ENCODE measurements at places on chromosomes 6 and 20.
A peak's percentile ranks its signal among the peaks of the same experiment; 100 is the strongest.

- no peak for DNase-seq
These were observed 34.2 kb upstream of the GSTA4 start for GRCh38 chr6:53029257-53029656.

GRCh38 chr6:35181933-35182612 is 31.7 kb upstream of the SCUBE3 start:
- no peak for DNase-seq

DNA sequence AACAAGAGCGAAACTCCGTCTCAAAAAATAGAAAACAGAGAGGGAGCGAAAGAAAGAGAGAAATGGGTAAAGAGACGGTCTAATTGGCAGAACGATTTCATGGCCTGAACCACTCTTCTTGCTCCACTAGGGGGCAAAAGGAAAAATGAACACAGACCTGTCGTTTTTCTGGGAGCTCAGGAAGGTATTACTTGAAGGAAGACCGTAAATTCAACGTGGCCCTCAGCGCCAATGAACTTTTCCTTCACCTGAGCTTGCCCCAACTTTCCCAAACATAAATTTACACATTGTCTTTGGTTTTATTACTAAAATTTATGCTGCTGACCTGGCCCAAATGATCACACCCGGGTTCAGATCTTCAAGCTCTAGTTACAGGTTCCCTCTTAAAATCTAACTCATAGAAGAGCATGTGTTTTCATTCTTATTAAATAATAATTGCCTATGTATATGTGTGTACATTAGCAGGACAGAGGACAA is 67.3 kb downstream of the ATP9A start:
- DNase-seq: no peak

GRCh38 chr6:33740204-33740608 is 6.5 kb downstream of the IP6K3 start:
- DNase-seq: no peak

DNA sequence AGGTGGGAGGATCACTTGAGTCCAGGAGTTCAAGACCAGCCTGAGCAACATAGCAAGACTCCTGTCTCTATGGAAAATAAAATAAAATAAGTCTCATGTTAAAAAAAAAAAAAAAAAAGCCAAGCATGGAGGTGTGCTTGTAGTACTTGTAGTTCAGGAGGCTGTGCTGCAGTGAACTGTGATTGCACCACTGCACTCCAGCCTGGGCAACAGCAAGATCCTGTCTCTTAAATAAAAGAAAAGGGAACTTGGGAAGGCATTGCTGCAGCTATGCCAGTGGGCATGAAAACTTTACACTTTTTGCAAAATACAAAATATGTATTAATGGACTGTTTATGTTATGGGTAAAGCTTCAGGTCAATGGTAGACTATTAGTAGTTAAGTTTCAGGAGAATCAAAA is 37.5 kb upstream of the REV3L start:
- DNase-seq: no peak

DNA sequence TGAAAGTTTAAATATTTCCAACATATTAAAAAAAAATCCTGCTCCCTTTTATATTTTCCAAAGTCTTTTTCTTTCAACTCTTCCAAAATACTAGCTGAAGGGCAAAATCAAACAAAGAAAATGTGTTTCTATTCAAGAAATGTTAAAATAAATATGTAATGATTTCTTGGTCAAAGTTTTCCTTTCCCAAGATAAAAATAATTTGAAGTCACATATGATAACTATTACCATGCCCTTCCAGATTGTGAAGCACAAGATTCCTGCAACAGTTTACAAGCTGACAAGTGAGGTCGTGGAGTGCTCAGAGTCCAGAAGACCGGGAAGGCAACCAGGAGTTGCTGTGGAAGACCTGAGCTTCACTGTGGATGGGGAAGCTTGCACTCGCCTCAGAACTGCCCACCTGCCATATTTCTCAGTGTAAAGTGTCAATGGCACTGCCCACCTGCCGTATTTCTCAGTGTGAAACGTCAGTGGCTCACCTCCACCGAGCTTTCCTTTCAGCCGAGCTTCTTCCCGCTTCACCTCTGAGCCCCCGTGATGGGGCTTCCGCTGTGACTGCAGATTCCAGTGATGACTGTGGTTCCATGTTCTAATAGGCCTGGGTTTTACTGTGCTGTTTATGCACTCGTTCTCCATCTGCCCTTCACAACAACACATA is 160.5 kb downstream of the THBS2 start:
- no peak for DNase-seq

GRCh38 chr6:84018453-84019061 is 15.0 kb upstream of the MRAP2 start:
- DNase-seq: no peak

GRCh38 chr20:18662279-18663040 is 74.6 kb downstream of the DTD1 start:
- no peak for DNase-seq

- DNase-seq: no peak
These were observed 305.4 kb downstream of the FARS2 start for GRCh38 chr6:5566718-5567117.

- DNase-seq: peak; percentile 86
These were observed 275.5 kb upstream of the SGK1 start for GRCh38 chr6:134593442-134593841.

DNA sequence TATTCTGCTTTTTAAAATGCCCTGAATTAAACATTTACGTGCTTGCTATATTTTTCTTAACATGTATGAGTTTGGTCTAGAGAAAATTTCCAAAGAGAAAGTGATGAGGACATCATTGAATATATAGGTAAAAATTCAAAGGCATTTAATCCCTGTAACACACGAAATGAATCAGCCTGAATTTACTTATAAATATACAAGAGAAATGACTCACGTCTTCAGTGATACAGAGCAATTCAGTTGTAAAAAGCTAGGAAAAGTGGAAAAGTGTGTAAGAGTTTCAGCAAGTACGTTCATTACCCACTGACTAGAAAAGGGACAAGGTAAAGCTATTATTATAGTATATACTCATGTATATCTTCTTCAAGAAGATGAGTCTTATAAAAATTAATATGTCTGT is 124.8 kb downstream of the HIVEP1 start:
- DNase-seq: no peak

- DNase-seq: no peak
These were observed 645.9 kb downstream of the GRIK2 start for GRCh38 chr6:102039441-102039840.

DNA sequence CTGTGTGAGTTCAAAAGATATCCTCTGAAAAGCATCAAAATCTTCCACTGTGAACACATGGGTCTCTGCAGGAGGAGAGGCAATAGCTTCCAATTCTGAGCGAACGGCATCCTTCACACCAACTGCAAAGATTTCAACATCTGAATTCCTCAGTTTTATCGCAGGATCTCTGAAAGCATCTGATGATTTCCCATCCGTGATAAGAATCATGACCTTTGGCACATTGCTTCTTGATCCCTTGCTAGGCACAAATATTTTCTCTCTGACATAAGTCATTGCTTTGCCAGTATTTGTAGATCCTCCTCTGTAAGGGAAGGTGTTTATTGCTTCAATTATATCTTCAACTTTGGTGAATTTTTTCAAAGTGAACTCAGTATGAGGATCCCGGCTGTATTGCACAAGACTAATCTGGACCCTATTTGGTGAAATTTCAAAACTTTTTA is 22.7 kb downstream of the COL12A1 start:
- DNase-seq: no peak

DNA sequence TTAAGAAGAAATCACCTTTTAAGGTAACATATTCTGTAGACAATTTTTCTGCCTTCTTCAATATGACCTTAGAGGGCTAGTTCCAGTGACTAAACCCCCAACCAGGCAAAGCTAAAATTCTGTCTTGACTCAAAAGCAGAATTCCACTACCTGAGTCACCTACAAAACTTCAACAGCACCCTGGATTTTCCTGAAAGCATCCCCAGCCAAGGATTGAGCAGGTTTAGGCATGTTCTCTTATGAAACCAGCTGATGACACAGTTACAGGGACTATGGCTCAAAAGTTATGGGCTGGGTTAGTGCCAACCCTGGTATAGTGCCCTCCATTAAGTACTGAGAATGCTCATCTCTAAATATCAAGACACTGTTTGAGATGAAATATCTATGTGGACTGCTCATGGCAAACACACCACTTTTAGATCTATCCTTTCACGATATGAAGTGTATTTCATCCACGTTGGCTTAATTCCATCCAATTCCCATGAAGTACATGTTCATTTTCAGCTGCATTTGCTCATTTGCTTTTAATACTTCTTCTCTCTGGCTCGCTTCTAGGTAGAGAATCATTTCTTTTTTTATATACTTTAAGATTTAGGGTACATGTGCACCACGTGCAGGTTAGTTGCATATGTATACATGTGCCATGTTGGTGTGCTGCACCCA is 53.6 kb upstream of the TNFAIP3 start:
- no peak for DNase-seq

GRCh38 chr6:19664878-19665612 is 172.1 kb upstream of the ID4 start:
- no peak for DNase-seq

DNA sequence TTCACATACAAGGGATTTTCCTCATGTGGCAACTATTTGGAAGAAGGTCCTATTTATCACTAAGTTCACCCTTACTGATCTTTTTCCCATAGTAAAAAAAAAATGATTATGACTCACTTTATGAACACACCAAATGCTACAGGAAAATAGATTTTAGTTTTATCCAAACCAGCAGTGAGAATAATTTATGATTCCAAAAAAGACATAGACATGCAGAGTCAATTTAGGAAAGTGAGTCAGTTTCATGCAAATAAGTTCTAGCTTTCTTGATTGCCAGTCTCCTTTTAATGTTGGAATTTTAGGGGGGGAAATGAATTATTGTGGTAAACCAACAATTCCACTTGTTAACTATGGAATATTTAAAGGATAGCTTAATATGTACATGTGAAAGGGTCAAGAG is 64.0 kb upstream of the RNF146 start:
- no peak for DNase-seq

GRCh38 chr6:34774967-34775366 is 16.9 kb upstream of the BLTP3A start:
- DNase-seq: no peak

- no peak for DNase-seq
These were observed 28.0 kb upstream of the SLCO4A1 start for GRCh38 chr20:62614085-62614960.

DNA sequence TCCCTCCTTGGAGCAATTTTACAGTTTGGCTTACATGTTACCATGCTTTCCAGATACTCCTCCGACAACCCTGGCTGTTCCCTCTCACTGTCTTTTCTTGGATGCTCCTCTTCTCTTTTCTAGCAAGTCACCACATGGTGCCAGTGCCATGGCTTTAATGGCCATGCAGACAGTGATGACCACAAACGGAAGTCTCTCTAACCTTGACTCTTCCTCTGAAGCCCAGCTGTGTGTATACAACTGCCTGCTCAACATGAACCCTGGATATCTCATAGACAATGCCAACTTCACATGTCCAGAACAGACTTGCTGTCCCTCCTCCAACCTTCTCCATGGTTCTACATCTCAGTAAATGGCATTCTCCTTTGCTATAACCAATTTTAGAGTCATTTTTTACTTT is 49.8 kb upstream of the NEDD9 start:
- DNase-seq: no peak

GRCh38 chr6:131754715-131755567 is 44.1 kb upstream of the CTAGE9 start:
- no peak for DNase-seq

GRCh38 chr6:95413789-95414188 is 163.5 kb upstream of the MANEA start:
- no peak for DNase-seq

GRCh38 chr20:44702776-44703175 is 12.4 kb upstream of the CCN5 start:
- no peak for DNase-seq

DNA sequence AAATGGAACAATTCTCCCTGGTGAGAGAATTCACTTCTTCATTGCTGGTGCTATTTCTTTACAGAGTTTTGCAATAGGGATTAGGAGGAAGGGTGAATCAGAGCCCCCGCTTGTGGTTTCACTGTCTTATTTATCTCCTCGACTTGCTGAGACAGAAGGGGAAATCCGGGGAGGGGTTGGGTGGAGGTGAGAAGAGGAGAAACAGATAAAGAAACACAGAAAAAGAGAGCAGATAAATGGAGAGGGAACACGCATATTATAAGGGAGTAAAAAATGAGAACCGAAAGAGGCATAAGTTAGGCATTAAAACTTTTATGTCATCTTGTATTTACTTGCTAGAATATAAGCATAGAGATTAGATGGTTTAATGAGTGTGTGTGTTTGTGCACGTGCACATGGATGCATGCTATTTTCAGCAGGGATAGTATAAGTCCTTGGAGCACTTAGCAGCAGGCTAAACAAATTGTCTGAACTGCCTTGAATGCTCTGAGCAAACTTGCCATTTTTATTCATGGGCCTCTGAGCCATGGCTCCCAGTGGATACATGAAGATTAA is 105.0 kb downstream of the OLIG3 start:
- no peak for DNase-seq

DNA sequence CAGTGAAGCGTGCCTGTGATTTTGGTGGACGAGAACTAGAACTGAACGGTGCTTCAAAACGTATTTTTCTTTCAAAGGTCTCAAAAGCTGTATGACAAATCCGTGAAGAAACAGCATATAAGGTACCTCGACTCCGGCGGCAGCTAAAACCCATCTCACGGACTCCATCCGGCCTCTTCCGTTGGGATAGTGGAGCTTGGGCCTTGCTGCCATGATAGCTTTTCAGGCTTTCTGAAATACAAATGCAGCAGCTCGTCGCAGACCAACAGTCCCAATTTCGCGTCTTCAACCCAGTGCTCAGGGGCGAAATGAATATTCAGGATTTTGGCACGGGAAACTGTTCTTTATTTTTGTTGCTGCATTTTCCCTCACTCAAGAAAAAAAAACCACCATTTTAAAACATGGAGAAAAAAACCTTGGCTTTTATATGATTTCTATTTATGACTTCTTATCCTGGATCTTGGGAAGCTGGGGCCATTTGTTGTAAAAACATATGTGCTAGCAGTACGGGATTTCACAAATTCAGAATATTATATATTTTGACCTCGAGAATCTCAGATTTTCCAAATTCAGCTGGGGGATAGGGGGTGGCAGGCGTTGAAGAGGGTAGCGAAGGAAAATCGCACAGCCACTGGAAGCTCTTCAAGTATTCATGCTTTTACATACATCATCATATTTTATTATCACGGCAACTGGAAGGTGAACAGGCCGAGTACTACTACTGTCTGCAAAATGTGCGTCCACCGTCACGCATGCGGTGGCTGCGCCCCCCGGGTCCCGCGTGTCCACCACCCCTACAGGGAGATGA is 849 bp downstream of the GSTA4 start:
- DNase-seq: peak; percentile 27

GRCh38 chr6:134400941-134401340 is 83.0 kb upstream of the SGK1 start:
- no peak for DNase-seq

DNA sequence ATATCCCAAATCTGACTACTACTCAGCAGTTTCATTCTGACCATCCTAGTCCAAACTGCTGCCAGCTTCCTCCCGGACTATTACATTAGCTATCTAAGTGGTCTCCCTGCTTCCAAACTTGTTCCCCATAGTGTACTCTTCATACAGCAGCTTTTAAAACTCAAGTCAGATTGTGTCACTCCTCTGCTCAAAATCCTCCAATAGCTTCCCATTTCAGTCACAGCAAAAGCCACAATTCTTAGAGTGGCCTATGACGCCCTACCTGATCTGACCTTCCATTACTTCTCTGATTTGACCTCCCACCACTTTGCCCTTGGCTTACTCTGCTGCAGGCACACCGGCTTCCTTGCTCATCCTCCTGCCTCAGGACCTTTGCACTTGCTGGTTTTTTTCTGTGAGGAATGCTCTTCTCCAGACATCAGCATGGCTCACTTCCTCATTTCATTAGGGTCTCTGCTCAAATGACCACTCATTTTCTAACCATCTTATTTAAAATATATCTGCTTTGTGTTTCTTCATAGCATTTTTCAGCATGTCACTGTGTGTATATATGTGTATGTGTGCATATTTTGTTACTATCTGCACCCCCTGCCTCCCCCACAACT is 111.1 kb upstream of the DTNBP1 start:
- DNase-seq: no peak
